Cardiac muscle cell (in vitro differentiated cells and primary cell): ENCODE measurements at places on chromosomes 7 and 10. TPM values are rescaled to one million over a fixed set of nuclear protein-coding genes. Genes with fewer than 3 reads are reported as not detected.

Gene ARF5
- 264 and 298 TPM in 2 replicates for polyA plus RNA-seq

- no peak for DNase-seq
These were observed 15.8 kb upstream of the BPGM start for GRCh38 chr7:134630893-134631292.

Gene TFAM
- polyA plus RNA-seq, result 46.4 and 47.5 TPM in 2 replicates

DNA sequence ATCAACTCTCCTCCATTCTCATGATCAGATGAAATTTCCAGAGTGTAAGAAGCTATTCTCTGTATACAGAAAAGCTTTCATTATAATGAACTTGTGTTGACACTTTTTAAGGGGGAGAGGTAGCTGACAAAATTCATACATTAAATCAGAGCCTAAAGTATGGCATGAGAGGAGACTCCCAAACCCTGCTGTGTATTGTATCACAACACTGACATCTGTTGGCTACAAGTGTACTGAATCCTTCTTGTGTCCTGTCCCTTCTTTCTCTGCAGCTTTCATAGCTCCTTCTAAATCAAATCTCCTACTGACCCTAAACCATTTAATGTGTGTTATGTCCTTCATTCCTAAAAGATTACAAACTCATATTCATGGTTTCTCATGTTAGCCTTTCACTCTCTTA is 70.9 kb downstream of the GCC1 start:
- peak; percentile 61 for DNase-seq

DNA sequence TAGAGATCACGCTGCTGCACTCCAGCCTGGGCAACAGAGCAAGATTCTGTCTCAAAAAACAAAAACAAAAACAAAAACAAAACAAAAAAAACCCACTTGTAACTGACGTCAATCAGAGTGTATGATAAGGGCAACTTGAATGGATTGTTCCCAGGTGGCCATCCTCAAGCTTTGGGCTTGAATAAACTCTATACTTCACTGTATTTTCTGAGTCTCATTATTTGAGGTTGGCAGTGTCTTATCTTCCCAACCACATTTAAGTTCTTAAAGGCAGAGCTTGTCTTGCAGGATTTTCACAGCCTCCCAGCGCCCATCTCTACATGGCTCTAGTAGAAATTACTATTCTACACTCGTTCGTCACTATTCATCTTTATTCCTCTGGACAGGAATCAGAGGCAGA is 5.1 kb upstream of the OAT start:
- DNase-seq, result no peak

DNA sequence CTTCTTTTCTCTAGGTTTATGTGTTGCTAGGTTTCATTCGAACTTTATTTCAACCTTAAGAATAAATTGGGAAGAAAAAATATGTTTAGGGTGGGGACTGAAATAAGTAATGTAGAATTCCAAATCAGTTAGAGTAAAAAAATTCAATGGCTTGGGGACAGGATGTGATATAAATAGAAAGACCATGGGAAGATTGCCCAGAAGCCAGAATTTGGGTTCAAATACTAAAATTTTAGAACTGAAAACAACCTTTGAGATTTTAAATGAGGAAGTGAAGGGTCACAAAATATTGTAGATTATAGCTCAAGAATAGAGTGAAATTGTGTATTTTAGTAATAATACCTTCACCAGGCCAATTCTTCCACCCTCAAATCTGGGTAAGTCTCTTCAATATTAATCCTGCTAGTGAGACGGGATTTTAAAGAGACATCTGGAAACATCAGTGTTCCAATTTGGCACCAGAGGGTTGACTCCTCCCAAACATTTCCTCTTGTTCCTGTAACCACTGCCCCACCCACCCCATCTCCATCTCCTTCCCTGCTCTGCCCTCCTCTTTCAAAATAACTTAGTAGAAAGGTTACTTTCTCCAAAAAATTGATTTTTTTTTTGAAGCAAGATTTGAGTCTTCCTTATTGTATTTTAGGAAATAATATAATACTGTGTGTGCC is 51.3 kb upstream of the FAM3C start:
- no peak for DNase-seq

Gene FOXI2
- polyA plus RNA-seq, result not detected in 2 replicates

Gene ASZ1
- 0.70 TPM in 1 of 2 replicates, not detected in the other for polyA plus RNA-seq

DNA sequence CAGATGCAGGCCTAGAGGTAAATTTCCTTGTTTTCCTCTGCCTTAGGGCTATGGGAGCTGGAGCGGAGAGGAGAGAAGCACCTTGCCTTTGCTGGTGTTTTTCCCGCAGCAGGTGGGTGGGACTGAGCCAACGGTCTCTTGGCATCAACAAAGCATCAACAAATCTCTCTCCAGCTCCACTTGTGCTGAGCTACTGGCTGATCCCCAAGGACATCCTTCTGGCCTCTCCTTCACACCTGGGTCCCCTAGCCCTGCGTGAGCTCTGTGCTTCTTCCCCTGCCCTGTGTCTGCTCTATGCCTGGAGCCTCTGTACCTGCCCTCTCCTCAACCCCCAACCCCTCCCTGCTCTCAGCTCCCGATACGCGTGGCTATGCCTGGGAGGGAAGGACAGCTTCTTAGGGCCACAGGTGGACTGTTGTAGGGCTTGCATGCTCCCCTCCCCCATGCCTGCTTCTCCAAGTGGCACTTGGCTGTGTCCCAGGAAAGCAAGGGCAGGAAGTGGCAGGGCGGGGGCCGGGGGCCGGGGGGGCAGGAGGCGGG is 3.2 kb upstream of the CLDN4 start:
- peak; percentile 57 for DNase-seq

GRCh38 chr7:142334236-142334635 is 76.4 kb upstream of the PRSS58 start:
- DNase-seq, result no peak

- no peak for DNase-seq
These were observed 42.3 kb downstream of the CHCHD3 start for GRCh38 chr7:133039614-133040013.

Gene FAM3C
- polyA plus RNA-seq, result 56.9 and 70.1 TPM in 2 replicates

Gene OPN4
- polyA plus RNA-seq, result 0.24 TPM in 1 of 2 replicates, not detected in the other

GRCh38 chr7:118311121-118311836 is 86.8 kb downstream of the ANKRD7 start:
- DNase-seq, result no peak

- no peak for DNase-seq
These were observed 400.3 kb upstream of the ADARB2 start for GRCh38 chr10:2137549-2138174.

Gene LAMB1
- 28.7 and 31.8 TPM in 2 replicates for polyA plus RNA-seq

DNA sequence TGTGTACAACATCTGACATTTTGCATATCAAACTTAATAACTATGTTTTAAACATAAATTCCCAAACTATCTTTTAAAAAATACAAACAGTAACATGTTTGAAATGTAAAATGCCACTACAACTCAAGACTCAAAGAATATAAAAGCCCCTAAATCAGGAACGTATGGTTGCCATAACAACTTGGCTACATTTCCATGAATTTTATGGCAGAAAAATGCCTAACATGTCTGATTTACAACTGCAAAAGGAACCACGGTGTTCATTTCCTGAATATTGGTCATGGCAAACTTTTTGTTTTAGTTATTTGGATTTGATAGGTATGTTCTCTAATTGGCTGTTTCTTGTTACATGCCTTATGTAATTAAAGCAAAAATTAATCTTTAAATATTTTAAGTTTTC is 2.0 kb downstream of the SOSTDC1 start:
- DNase-seq, result no peak

- DNase-seq, result peak; percentile 71
These were observed 984.4 kb upstream of the AUTS2 start for GRCh38 chr7:68613897-68614296.

DNA sequence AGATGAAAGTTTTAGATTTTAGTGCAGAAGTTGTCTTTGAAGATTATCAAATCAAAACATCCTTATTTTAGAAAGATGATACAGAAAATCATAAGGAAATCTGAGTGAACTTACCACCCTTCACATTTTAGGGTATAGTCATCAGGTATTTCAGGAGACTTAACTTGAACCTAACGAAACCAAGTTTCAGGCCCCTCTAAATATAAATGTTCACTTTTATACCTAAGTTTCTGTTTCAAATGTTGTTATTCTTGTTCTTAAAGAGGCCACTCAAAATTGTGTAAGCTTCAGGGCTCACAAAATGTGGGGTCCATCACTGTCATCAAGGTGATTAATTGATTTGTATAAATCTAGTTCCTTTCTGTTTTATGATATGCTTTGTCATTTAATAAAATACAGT is 216.2 kb downstream of the KIAA1217 start:
- no peak for DNase-seq

Gene GAD2
- polyA plus RNA-seq, result not detected in 2 replicates

- DNase-seq, result no peak
These were observed 246.2 kb downstream of the MAD1L1 start for GRCh38 chr7:1986366-1987083.

DNA sequence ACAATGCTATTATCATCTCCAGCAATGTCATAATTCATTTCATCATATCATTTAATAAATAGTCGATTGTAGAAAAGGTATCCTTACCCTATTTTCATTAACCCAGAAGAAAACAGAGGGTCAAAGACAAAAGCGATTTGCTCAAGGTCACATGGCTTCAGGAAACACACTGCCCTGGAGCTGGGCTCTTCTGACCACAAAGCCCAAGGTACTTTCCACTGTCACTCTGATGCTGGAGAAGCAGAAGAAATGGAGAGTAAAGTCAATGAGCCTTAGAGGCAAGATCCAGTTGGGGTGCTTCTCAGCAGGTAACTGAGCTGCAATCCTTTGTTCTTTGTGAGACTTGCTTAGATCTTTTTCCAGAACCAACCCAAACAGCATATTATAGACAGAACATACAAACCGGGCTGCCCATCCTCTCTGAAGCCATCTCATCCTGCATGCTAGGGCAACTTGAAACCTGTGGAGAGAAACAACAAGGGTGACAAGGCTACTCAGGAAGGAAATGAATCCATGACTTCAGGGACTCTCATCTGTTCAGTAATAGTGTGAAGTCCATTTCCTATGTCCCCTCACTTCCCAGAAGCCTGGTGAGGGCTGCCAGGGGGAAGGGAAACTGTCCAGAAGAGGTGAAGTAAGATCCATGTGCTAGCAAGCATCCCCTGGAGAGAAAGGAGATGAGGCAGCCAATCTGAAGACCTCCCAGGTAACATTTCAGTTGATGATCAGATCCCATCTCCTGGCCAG is 148.6 kb upstream of the SVIL start:
- no peak for DNase-seq

DNA sequence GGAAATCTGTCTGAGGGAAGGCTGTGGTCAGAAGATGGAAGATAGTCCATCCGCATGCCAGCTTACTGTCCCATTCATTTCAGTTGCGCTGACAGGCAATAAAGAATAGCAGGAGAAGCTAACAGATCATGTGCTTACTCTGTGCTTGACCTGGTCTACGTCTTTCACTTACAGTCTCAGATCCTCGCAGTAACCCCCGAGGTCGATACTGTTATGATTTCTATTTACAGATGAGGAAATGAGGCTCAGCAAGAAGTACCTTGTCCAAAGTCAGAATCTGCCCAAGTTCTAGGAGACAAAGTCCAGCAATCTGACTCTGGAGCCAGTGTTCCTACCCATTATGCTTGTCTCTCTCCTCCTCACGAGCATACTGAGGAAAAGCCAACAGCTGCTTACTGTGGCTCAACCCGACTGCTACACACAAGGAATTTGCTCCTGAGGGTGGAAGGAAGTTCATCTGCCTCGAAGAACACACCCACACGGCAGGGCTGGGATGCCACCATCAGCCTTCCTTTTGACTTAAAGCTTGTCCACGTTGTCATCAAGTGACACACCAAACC is 74.2 kb downstream of the MINPP1 start:
- peak; percentile 60 for DNase-seq

- no peak for DNase-seq
These were observed 27.8 kb downstream of the UNC5B start for GRCh38 chr10:71239946-71240795.

GRCh38 chr10:124678557-124679240 is 65.5 kb downstream of the FAM53B start:
- DNase-seq, result no peak

DNA sequence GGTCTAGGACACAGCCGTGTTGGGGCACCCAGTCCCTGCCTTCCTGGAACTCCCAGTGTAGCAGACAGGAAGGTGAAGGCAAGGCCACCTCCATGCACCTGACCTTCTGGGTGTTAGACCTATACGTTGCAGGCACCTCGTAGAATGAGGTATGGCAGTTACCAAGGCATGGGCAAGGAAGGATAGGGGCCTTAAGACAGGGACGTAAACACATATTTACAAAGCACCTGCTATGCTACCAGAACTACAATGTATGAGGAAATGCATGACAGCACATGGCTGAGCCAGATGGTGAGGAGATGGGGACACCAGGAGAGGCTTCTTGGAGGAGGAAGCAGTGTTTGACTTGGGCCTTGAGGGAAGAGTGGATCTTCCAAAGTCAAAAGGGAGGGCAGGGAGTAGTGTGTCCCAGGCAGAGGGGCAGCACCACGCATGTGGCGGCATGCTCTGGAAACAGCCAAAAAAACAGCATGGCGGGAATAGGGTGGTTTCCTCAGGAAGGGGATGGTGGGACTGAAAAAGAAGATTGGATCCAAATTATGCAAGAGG is 231.2 kb downstream of the FANK1 start:
- DNase-seq, result no peak

GRCh38 chr7:48213226-48213625 is 42.0 kb downstream of the ABCA13 start:
- DNase-seq, result no peak

DNA sequence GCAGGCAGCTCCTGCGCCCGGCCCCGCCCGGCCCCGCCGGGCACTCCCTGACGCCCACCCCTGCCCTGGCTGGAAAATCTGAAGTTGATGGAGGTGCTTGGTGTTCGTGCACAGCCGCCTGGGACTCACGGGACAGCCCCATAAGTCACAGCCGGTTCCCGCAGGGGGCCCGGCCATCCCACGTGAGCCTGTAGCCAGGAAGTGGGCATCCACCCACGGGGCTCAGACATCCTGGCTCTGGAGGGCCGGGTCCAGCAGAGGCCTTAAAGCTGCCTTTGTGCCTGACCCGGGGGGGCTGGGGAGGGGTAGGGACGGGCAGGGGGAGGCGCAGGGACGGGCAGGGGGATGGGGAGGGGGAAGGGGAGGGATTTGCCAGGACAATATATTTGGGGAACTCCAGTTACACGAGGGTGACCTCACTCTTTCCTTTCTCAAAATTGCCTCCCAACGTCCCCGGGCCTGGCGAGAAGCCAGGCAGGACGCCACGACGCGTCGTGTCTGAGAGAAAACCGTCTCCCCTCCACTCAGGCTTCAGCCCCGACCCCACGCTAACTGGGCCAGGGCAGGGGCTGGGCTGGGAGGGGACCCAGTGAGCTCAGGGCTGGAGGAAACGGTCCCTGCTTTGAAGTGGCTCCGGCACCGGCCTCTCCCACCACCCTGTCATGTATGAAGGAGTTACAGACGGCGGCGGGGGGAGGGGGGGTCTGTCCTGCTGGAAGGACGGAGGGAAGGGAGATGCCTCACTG is 82.1 kb upstream of the PDGFA start:
- no peak for DNase-seq

Gene TMEM270
- polyA plus RNA-seq, result not detected in 2 replicates

Gene CPA2
- 0.39 TPM in 1 of 2 replicates, not detected in the other for polyA plus RNA-seq

- no peak for DNase-seq
These were observed 304.2 kb downstream of the RNLS start for GRCh38 chr10:88278912-88279311.

Gene HOXA10
- polyA plus RNA-seq, result not detected in 2 replicates
